ENCODE measurements at places on chromosomes 1 and 21.

DNA sequence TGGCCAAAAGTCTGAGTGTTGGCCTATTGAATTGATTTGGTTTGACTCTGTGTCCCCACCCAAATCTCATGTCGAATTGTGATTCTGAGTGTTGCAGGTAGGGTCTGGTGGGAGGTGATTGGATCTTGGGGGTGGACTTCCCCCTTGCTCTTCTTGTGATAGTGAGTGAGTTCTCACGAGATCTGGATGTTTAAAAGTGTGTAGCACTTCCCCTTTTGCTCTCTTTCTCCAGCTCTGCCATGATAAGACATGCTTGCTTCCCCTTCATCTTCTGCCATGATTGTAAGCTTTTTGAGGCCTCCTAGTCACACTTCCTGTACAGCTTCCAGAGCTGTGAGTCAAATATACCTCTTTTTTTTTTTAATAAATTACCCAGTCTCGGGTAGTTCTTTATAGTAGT lies 297.1 kb upstream of the ZRANB2 start:
- no peak for DNase-seq

- DNase-seq, result no peak
Measured at GRCh38 chr1:234527346-234527745, 48.4 kb upstream of the TARBP1 start.

GRCh38 chr21:35699361-35699760 lies 361.0 kb downstream of the SETD4 start:
- DNase-seq, result no peak

- DNase-seq, result no peak
Measured at GRCh38 chr1:205576011-205576410, 55.8 kb downstream of the ELK4 start.

GRCh38 chr1:174768516-174768915 lies 231.2 kb upstream of the CACYBP start:
- no peak for DNase-seq

DNA sequence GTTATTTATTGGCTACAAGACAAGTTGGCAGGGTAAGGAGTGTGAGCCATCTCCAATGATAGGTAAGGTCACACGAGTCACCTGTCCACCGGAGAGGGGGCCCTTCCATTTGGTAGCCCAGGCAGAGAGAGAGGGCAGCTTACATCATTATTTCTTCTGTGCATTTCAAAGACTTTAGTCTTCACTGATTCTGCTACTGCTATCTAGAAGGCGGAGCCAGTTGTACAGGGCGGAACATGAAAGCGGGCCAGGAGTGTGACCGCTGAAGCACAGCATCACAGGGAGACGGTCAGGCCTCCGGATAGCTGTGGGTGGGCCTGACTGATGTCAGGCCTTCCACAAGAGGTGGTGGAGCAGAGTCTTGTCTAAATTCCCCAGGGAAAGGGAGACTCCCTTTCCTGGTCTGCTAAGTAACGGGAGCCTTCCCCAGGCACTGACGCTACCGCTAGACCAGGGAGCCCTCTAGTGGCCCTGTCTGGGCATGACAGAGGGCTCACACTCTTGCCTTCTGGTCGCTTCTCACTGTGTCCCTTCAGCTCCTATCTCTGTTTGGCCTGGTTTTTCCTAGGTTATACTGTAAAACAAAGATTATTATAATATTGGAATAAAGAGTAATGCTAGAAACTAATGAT lies 36.7 kb downstream of the ZNF695 start:
- peak; percentile 71 for DNase-seq

DNA sequence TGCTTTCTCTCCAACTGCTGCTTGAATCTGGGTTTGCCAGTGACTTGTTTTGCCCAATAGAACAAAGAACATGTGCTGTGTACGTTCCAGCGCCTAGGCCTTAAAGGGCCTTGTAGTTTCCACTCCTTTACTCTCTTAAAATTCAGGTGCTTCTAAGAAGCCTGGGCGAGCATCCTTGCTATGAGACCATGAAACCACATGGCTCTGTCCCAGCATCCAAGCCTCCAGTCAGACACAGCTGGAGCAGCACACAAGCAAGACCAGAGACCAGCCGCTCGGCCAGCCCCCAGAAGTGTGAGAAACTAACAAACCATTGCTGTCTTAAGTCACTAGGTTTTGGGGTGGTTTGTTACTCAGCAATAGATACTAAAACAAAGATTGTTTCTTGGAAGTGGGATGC lies 15.1 kb downstream of the PLEKHO1 start:
- DNase-seq, result no peak

DNA sequence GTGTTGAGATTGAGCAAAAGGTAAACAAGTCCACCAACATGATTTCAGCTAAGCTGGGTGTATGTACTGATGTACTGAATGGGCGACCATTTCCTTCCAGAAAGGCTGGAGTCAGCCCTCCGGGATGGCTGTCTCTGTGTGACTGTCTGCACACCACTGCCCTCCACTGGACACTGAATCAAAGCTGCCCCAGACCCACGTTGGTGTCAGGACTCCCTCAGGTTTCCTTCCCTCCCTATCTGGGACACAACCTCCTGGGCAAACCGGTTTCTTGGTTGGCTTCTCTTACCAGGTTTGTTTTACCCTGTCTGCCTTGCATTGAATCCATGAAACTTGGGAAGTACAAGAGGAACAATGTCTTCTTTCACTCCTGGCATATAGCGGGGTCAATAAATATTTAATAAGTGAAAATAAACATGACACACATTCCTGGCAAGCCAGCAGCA lies 5.3 kb upstream of the SRP9 start:
- DNase-seq, result peak; percentile 77

GRCh38 chr1:154467434-154468102 lies 34.5 kb upstream of the TDRD10 start:
- DNase-seq, result no peak

- DNase-seq, result no peak
Measured at GRCh38 chr1:209534496-209535250, 48.8 kb upstream of the CAMK1G start.

DNA sequence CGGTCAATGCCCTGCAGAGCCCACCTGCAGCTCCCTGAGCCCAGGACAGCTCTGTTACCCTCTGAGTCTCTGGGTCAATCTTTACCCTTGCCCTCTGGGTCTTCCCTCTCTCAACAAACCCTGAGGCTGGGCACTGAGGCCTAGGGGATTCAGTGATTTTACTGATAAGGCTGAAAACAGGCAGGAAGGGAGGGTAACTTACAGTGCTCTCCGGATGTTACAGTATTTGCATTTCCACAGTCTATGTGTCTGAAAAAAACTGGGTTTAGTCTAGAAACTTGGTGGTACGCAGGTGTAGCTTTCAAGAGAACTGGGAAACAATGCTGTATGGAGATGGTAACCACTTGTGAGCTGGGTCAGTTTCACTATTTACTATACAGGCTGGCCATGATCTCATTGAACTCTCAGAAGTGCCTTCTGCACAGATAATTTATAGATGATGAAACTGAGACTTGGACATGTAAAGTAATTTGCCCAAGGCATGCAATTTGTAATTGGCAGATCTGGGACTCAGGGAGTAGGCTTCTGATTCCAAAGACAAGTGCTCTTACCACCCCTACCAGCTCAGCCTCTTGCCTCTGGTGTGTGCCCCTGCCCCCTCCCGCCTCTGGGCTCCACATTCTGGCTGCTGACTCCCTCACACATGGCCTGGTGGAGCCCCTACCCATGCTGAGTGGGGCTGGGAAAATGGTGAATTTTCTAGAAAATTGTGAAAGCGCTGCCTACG lies 48.8 kb downstream of the TENT5C start:
- DNase-seq, result no peak

GRCh38 chr1:175198332-175198731 lies 5.8 kb upstream of the KIAA0040 start:
- DNase-seq, result no peak

DNA sequence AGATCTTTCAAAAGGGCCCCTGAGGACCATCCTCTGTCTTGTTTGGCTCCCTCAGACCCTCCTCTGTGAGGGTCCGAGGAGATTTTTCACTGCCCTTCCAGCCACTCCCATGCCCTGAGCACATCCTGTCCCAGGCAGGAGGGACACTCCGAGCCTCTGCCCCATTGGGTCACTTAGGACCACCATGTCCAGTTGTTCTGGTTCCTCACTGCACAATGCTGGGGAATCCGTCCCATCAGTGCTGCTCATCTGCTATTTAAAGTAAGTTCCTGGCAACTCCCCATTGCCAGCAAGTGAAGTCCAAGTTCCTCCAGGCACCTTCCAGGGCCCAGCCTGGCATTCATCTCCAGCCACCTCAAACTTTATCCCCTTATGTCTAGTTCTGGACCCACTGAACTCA lies 117.5 kb upstream of the GRIK3 start:
- no peak for DNase-seq

DNA sequence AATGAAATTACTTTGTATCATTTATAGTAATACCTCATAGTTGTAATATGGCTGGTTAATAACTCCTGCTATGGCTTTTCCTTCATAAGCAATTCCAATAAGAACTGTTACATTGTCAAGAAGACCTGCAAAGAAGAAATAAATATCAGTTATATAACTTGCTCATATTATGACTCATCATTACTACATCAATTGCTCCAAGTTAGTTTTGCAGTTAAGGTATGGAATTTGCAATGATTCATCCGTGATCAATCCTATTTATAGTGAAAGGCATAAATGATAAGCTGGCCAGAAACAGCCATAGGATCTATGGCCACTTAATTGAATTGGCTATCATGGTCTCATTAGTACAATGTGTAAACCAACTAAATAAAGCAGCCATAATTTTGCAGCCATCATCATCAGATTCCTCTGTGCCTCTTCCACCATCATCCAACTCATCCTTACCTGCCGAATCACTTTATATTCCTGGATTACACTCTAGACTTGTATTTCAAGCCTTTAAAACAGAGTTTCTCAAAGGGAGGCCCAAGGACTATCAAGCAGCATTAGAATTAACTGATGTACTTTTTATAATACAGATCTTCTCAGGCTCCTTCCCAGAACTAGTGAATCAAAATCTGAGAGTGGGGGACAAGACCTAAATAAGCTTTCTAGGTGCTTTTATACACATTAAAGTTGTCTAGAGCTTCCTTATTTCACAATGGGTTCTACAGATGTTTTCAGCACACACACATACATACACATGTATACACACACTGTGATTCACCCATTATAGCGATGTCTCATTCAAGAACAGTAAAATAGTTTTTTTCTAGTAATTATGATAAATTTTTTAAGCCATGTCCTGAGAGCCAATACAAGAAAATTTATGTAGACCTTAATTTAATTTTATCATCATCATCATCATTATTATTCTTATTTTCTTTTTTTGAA lies 21.2 kb upstream of the EPRS1 start:
- no peak for DNase-seq

DNA sequence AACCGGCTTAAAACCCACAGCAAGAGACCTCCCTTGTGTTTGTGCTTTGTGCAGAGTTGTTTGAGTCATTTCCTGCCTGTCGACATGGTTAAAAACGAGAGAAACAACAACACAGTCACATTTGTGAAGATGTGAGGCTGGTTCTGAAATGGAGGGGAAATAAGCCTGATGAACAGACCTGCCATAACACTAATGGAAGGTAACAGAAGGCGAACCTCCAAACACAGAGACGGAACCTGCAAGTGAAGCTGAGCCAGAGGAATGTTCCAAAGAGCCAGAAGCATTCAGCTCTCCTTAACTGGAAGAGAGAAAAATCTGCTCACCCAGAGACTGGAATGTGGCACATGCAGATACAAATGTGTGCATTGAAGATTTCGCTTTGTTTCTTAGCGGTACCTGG lies 53.2 kb upstream of the RAVER2 start:
- DNase-seq, result no peak

- no peak for DNase-seq
Measured at GRCh38 chr1:153752571-153753195, 22.5 kb upstream of the SLC27A3 start.

DNA sequence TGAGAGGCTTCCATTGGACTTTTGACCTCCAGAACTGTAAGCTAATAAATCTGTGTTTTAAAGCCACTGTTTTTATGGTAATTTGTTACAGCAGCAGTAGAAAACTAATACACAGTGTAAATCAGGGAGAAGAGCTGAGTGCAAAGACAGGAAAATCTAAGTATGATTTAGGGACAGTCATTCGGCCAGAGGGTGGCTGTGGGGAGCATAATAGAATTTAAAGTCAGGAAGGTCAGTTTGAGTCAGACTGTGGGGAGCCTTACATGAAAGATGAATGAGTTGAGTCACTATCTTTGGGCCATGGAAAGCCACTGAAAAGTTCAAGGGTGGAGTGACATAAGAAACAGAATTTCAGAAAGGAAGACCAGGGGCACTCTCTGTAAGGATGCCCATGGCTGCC lies 52.4 kb upstream of the SSX2IP start:
- no peak for DNase-seq

DNA sequence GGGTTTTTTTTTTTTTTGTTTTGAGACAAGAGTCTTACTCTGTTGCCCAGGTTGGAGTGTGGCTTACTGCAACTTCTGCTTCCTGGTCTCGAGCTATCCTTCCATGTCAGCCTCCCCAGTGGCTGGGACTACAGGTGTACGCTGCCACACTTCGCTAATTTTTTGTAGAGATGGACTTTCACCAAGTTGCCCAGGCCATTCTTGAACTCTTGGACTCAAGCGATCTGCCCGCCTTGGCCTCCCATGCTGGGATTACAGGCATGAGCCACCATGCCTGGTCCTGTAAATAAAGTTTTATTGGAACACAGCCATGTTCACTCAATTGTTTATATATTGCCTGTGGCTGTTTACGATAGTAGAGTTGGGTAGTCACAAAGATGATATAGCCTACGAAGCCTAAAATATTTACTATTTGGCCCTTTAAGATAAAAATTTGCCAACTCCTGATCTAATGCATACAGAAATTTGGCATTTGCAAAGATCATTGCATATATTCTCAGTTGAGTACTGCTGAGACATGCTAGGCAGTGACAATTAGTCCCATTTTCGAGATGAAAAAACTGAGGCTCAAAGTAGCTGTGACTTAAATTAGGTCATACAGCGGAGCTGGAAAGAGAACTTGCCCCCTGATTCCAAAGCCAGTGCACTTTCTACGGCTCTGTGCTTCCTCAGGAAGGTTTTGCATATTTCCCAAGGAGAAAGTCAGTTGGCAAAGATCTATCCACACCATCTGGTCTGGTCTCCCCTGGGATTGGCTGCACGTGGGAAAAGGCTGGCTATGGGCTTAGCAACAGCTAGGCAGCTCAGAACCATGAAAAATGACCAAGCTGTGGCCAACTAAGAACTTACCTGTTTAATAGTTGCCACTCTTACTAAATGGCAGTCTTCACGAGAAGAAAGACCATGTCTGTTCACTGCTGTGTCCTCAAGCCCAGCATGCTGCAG lies 19.4 kb downstream of the MECR start:
- DNase-seq, result no peak

GRCh38 chr1:244388961-244389360 lies 62.7 kb downstream of the ADSS2 start:
- no peak for DNase-seq

DNA sequence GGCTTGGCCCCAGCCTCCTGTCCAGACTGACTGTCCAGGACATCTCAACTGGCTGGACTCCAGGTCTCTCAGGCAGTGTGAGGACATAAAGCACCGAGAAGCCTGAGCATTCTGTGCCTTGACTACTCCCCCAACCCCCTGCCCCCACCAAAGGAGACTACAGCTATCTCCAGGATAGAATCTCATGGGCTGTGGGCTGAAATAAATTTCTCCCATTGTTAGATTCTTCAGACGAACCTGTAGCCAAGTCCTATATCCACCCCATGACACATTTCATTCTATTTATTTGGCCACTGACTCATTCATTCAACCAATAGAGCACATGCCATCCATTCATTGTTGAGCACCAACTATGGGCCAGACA lies 11.4 kb downstream of the VWA5B1 start:
- DNase-seq, result no peak

- DNase-seq, result no peak
Measured at GRCh38 chr1:159556931-159557369, 21.1 kb upstream of the OR10J5 start.

GRCh38 chr1:7229186-7229585 lies 443.9 kb downstream of the CAMTA1 start:
- DNase-seq, result no peak
